Smooth muscle cell of the umbilical artery (primary cell): ENCODE measurements at places on chromosomes 16 and 17. TPM values are rescaled to one million over a fixed set of nuclear protein-coding genes. Genes with fewer than 3 reads are reported as not detected.

NUFIP2 gene
- total RNA-seq: 38.3 and 51.5 TPM in 2 replicates

CD300H gene
- total RNA-seq: not detected in 2 replicates

MPP3 gene
- 16.3 and 17.7 TPM in 2 replicates for total RNA-seq

COQ7 gene
- 14.3 and 14.8 TPM in 2 replicates for total RNA-seq

KIAA0513 gene
- 15.0 and 17.5 TPM in 2 replicates for total RNA-seq

SOX8 gene
- total RNA-seq: under 0.01 and 0.14 TPM in 2 replicates

LHX1 gene
- total RNA-seq: not detected in 2 replicates

ATAD5 gene
- total RNA-seq: 0.89 and 3.0 TPM in 2 replicates

CEP295NL gene
- total RNA-seq: 0.89 and 4.3 TPM in 2 replicates

HOXB4 gene
- total RNA-seq: 1.2 and 1.8 TPM in 2 replicates

C16orf89 gene
- total RNA-seq: not detected in 2 replicates

KRT15 gene
- 1.8 and 8.6 TPM in 2 replicates for total RNA-seq

KRTAP17-1 gene
- total RNA-seq: not detected in 2 replicates

DRC3 gene
- 0.37 and 0.59 TPM in 2 replicates for total RNA-seq

ZACN gene
- under 0.01 TPM in 1 of 2 replicates, not detected in the other for total RNA-seq

RBBP6 gene
- total RNA-seq: 16.3 and 22.5 TPM in 2 replicates

OR1A1 gene
- not detected in 2 replicates for total RNA-seq

TEX19 gene
- not detected in 2 replicates for total RNA-seq

CTRB1 gene
- not detected in 2 replicates for total RNA-seq

ZP2 gene
- total RNA-seq: not detected in 2 replicates

ALDH3A1 gene
- total RNA-seq: not detected in 2 replicates

PRM2 gene
- not detected in 2 replicates for total RNA-seq

TBC1D26 gene
- under 0.01 and 0.18 TPM in 2 replicates for total RNA-seq
